ENCODE measurements at places on chromosomes 11 and 22. TPM values are rescaled to one million over a fixed set of nuclear protein-coding genes. Genes with fewer than 3 reads are reported as not detected.

DNA sequence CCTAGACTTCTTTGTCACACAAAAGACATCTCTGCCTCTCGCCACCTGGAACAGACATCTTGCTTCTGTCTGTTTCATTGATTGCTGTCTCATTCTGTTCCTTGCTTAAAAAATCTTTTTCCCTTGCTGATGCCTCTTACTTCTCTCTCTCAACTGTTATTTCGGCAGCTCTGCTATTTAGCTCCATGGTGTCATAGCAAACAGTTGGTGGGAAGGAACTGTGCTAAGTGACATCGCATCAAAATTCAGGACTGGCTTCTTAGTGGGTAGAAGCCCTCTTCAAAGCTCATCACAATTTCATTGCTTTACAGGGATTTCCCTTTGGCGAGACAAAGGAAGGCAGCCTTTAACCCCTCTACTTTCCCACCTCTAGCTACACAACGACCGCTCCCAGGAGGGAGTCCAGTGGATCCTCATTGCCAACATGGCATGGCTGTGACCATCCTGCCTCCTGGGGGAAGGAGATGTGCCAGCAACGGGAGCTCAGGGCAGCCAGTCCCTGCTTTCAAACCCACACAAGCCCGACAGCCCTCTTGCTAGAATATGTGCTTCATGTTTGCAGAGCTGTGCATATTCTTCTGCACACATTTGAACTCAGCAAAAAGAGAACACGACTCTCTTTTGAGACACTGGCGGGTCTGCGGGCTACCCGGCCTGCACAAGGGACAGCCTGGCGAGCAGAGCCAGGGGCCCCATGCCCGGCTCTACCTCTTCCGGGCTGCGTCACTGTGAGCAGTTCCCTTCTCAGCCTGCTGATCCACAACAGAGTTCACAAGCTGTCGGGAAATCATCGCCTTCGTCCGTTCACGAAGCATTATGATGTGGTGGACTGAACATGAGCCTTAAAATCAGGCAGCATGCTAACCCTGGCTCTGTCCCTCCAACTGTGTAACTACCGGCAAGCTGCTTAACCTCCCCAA is 51.1 kb upstream of the JAM3 start:
- H3K36me3 ChIP-seq: no peaks in the 10 kb centered on the region
- H3K4me1 ChIP-seq: peaks cover 22% of the 10 kb centered on the region
- no peak for DNase-seq
- peaks cover 5% of the 10 kb centered on the region for H3K27me3 ChIP-seq
- H3K4me3 ChIP-seq: no peak overlapping the region

The MS4A8 gene
- total RNA-seq: not detected

The NNMT gene
- 3.4 TPM for total RNA-seq

DNA sequence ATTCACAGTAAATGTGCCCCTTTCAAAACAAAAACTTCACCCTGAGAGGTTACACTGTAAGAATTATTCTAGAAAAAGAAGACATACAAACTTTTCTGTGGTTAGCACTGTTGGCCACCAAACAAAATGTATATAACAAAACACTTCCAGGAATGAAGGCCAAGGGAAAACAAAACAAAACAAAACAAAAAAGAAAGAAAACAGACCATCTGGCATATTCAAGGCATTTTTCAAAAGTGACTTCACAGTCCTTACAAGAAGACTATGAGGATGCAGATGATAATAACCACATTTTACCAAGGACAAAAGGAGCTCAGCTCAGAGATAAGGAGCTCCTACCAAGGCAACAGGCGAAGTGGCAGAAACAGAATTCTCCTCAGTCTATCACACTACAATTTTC is 24.9 kb downstream of the CTSC start:
- H3K4me3 ChIP-seq: no peak overlapping the region
- no peaks in the 10 kb centered on the region for H3K4me1 ChIP-seq
- no peak overlapping the region for H3K27ac ChIP-seq
- no peak for DNase-seq
- H3K36me3 ChIP-seq: no peaks in the 10 kb centered on the region

The PKDREJ gene
- not detected for total RNA-seq

- no peak overlapping the region for H3K4me3 ChIP-seq
- no peak for DNase-seq
- peaks cover 8% of the 10 kb centered on the region for H3K4me1 ChIP-seq
- H3K27ac ChIP-seq: no peak overlapping the region
- no peaks in the 10 kb centered on the region for H3K27me3 ChIP-seq
Measured at GRCh38 chr11:11735586-11735985, 106.2 kb upstream of the USP47 start.

The CSF2RB gene
- total RNA-seq: not detected
